Activated CD8-positive, alpha-beta memory T cell treated with anti-CD3 and anti-CD28 coated beads, Interleukin-2, amount 50 U/mL, for 48 hours (primary cell): ENCODE measurements at places on chromosomes 2 and 18.

- DNase-seq = no peak
Observed at GRCh38 chr2:27762951-27763906, 8.3 kb upstream of the MRPL33 start.

GRCh38 chr2:98550165-98550564 lies 58.1 kb downstream of the COA5 start:
- DNase-seq = no peak

- no peak for DNase-seq
Observed at GRCh38 chr2:6480514-6480913, 385.2 kb downstream of the CMPK2 start.

GRCh38 chr2:217732992-217733391 lies 269.8 kb downstream of the TNS1 start:
- DNase-seq = no peak

GRCh38 chr2:673615-674320 lies 3.4 kb downstream of the TMEM18 start:
- no peak for DNase-seq

GRCh38 chr2:18159896-18160295 lies 281.4 kb downstream of the KCNS3 start:
- no peak for DNase-seq

GRCh38 chr18:12579775-12580174 lies 78.1 kb downstream of the SPIRE1 start:
- no peak for DNase-seq

DNA sequence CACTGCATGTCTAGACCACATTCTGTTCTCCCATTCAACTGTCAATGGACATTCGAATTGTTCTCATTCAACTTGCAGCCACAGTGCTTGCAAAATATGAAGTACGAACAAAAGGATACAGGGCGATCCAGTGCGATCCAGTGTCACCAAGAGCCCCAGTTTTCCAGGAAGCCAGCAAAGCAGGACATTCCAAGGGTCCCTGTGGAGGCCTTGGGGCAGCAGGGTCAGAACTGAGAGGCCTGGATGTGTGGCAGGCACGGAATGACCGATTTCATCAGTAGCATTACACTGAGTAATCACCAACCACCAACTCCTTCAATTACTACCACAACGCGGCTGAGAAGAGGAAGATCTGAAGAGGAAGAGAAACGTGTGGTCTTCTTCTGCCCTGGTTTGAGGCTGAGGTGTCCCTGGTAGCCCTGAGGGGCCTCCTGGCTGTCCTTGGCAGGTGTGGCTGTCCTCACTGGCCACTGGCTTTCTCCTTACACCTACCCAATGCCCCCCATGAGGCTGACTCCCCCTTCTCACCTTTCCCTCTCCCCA lies 172.7 kb upstream of the FHL2 start:
- DNase-seq = peak; percentile 35

DNA sequence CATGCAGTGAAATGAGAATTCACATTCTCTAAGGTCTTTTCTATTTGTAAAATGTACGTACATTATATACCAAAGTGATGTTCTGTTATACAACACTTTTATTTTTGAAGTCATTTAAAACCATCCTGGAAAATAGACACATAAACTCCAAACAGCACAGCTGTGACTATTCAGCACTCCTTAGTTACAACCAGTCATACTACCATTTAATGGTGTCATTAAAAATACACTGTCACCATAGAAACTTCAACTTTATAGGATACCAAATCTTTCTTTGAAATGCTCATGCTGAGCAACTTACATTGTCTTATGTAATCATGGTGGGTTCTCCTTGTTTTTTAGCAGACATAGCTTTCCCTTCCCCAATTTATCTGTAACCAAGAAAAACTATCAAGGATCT lies 85.3 kb downstream of the METTL4 start:
- no peak for DNase-seq

GRCh38 chr2:85684806-85685205 lies 9.4 kb upstream of the GNLY start:
- DNase-seq = no peak

GRCh38 chr18:45169610-45170009 lies 445.7 kb upstream of the SLC14A2 start:
- DNase-seq = no peak

DNA sequence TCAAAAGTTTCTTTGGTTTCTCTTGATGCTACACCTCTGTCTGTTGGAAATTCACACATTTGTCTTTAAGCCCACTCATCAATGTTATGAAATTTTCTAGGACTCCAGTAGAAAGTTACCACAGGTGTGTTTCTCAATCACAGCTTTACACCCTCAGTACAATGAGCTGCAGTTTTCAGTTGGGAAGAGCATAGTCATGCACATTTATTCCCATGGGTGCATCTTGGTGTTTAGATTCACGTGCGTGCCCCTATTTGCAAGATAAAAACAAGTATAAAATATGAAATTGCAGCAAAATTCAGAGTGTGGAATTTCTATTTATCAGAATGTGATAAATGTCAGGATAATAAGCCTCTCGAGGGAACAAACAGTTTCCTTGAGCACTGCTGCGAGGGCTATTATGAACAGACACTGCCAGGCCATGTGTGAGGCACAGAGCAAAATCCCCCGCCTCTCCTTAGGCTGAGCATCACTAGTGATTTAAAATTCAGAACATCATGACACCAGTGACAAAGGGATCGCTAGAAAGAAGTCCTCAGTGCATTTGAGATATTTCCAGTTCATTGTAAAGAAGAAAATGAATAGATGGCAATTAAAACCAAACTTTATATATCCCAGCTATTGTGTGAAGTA lies 512.2 kb upstream of the TCF4 start:
- DNase-seq = no peak

- DNase-seq = no peak
Observed at GRCh38 chr18:53971331-53971730, 253.1 kb downstream of the MBD2 start.

- no peak for DNase-seq
Observed at GRCh38 chr2:40371525-40372282, 80.2 kb downstream of the SLC8A1 start.

DNA sequence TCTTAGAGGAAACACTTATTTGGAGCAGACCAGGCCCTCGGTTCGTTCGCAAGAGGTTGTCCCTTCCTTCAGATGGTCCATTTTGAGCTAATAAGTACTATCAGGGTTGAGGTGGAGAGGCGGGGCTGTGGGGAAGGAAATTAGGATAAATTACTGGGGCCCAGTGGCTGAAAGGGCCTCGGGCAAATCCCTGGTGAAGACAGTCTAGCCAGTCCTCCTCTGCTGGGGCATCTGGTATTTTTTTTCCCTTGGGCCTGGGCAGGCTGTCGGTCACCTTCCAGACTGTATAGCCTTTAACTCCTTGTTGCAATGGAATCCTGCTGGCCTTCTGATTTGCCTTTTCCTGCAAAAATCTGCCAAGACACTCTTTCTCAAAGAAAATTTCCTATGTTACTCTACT lies 1.7 kb upstream of the MYO3B start:
- DNase-seq = no peak

DNA sequence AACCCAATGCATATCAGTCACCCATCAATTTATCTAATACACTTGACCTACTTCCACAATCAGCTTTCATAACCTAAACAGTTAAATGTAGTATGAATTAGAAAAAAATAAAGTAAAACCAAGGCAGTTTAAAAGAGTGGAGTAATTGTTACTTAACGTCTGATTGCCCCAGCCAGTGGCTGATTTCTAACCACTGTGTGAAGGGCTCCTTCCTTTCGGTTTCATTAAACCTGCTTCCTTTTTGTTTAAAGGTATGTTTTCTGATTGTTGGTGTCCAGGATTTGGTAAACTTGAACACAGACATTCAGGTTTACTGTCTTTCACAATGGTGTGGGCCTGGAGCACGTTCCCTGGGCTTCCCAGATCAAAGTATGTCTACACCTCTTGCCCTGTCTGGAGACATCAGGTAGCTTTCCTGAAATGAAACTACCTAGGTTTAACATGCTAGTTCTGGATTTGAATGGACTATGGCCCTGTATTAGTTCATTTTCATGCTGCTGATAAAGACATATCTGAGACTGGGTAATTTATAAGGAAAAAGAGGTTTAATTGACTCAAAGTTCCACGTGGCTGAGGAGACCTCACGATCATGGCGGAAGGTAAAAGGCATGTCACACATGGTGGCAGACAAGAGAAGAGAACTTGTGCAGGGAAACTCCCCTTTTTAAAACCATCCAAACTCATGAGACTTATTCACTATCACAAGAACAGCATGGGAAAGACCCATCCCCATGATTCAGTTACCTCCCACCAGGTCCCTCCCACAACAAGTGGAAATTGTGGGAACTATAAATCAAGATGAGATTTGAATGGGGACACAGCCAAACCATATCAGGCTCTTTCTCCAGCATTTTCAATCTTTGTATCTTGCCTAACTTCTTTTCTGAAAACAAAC lies 605.2 kb upstream of the ID2 start:
- no peak for DNase-seq

- no peak for DNase-seq
Observed at GRCh38 chr2:20148923-20149702, 75.8 kb downstream of the SDC1 start.

GRCh38 chr18:8133032-8133431 lies 476.2 kb upstream of the RAB12 start:
- no peak for DNase-seq

- no peak for DNase-seq
Observed at GRCh38 chr2:133977405-133977804, 276.5 kb upstream of the MGAT5 start.

GRCh38 chr2:148893906-148894305 lies 18.9 kb downstream of the KIF5C start:
- DNase-seq = no peak

- no peak for DNase-seq
Observed at GRCh38 chr2:153963256-153963655, 91.5 kb downstream of the GALNT13 start.

DNA sequence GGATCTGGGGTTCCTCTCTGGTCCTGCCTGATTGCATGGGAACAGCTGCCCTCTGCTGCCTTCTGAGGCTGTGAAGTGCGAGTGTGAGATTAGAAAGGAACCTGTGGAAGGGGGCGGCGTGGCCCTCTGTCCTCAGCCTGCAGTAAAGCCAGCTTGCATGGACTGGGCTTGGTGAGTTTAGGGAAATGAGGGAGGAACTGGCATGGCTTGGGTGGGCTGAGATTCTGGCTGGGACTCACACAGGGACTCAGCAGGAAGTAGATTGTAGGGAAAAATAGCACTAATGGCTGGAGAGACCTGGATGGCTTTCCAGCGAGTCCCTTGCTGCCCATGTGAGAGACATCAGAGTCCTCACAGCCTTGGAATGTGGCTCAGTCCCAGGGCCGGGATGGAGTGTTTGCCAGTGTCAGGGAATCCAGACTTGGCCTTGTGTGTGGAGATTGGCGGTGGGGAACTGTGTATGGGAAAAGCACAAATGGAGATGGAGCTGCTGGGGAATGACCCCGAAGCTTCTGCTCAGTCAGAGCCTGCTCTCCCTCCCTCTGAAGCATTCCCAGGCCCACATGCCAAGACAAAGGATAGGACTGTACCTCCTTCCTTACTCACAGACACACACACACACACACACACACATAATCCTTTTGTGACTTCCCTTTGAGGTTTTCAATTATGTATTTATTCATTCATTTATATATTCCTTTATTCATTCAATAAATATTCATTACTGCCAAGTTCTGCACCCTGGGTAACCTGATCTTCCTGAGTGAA lies 115.4 kb downstream of the ACAA2 start:
- no peak for DNase-seq

DNA sequence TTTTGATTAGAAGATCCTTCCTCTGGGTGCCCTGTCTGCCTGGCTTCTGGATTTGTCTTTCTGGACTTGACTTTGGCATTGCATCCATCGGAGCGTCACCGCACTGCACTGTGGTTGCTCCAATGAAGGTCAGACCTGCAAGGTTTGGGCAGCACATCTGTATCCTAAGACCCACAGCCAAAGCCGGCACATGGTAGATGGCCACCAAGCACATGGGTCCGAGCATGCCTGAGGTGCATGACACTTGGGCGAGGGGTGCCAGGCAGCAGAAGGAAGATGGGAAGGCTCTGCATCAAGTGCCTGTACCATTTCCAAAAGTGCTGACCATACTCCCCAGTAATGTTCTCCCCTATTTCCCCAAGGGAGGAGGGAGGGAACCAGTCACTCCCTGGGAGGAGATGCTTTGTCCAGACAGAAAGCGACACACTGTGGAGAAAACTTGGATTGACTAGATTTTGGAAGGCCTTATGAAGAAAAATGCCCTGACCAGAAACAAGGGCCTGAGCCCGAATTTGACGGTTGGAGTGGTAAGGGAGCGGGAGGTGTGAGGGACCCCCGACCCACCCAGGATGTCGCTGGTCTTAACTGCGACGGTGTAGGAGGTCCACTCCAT lies 149.9 kb downstream of the LOXHD1 start:
- peak; percentile 26 for DNase-seq

DNA sequence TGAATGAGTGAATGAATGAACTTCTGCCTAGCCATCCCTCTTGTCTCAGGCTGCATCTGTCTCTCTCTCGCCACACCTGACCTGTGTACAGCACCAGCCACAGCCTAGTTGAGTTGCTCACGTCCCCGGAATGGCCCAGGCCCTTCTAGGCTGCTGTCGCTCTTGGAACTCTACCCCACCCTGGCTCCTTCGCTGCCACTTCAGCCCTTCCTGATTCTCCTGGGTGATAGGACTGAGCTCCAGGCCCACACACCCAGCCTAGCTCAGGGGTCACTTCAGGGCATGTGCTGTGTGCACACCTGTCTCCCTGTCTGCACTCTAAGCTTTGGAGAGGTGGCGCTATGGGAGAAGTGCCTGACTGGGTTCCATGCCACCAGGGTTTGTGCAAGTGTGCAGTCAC lies 236.6 kb downstream of the GLI2 start:
- DNase-seq = no peak

DNA sequence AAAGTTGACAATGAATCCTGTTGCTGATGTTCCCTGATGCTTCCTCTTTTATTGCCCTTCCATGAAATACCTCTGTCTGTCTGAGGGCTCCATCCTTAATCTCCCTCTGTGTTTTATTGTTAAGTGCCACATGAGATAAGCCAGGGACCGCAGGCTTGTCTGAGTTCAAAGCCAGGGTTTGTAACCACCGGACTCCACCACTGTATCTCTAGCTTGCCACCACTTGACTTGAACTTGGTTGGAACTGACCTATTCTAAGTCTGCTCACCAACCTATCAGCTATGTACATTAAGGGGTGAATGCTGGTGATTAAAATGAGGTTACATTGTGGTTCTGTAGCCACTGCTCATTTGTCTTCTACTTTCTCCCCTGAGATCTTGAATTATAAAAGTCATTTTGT lies 328.5 kb upstream of the ZEB2 start:
- DNase-seq = no peak

GRCh38 chr2:45780541-45781463 lies 129.3 kb downstream of the PRKCE start:
- no peak for DNase-seq

DNA sequence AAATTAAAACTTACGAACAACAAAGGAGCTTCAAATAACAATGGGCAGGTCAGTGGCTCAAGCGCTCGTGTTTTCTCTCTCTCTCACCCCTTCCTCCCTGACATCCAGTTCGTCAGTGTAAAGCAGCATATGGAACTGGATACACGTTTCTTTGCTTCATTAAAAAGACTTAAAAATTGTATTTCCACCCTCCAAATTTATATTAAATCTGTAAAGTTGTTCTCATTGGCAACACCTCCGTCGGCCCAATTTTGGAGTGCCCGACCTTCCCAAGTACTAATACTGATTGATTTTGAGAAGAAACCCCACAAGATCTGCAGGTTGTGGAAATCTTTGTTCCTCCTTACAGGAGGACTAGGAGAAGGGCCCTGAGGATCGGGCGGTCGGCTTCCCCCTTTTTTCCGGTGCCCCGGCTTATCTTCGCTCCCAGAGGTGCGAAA lies 2.2 kb downstream of the TBR1 start:
- no peak for DNase-seq
